ENCODE measurements at places on chromosomes 13 and 19. TPM values are rescaled to one million over a fixed set of nuclear protein-coding genes. Genes with fewer than 3 reads are reported as not detected.

DNA sequence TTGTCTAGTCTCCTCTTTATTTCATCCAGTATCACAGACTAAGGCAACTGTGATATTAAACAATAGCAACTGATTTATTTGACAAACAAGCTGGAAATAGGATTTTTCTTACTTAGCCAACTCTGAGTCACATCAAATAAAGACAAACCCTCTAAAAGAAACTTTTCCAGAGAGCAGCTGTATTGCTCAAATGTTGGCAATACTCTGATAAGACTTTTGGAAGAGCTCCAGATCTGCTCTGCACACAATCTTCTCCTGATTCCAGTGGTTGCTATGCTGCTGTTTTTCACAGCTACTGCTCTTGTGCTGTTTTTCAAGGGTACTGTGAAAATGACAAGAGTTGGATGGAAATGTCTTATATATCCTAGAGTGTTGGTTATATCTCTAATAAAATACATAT lies 1479.2 kb downstream of the SLITRK5 start:
- no peaks in the 10 kb centered on the region for H3K27me3 ChIP-seq
- DNase-seq: peak; percentile 77
- no peaks in the 10 kb centered on the region for H3K4me1 ChIP-seq
- no peaks in the 10 kb centered on the region for H3K36me3 ChIP-seq
- H3K4me3 ChIP-seq: no peak overlapping the region
- no peak overlapping the region for H3K27ac ChIP-seq

DNA sequence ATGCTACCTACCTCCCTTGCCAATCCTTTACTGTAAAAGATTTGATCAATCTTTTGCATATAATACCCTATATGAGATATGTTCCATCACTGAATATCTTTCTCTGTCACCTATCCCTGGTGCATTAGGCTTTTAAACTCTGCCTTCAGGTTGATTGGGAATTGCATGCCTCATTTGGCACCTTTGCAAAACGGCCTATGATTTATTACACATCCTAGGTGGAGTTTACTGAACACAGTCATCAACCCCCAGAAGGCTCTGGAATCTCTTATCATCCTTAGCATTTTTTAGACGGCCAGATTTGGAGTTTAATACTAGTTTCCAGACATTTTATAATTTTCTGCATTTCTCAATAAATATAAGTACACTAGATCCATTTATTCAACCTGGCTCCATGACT lies 448.4 kb upstream of the SLC10A2 start:
- H3K4me3 ChIP-seq: no peak overlapping the region
- no peaks in the 10 kb centered on the region for H3K27me3 ChIP-seq
- H3K27ac ChIP-seq: no peak overlapping the region
- DNase-seq: no peak
- no peaks in the 10 kb centered on the region for H3K36me3 ChIP-seq
- no peaks in the 10 kb centered on the region for H3K4me1 ChIP-seq

- DNase-seq: no peak
- no peak overlapping the region for H3K4me3 ChIP-seq
- peaks cover 3% of the 10 kb centered on the region for H3K27me3 ChIP-seq
- H3K27ac ChIP-seq: no peak overlapping the region
- no peaks in the 10 kb centered on the region for H3K36me3 ChIP-seq
Measured at GRCh38 chr19:56177564-56178243, 1.9 kb downstream of the GALP start.

Gene GPR183
- polyA plus RNA-seq: 0.03 TPM

DNA sequence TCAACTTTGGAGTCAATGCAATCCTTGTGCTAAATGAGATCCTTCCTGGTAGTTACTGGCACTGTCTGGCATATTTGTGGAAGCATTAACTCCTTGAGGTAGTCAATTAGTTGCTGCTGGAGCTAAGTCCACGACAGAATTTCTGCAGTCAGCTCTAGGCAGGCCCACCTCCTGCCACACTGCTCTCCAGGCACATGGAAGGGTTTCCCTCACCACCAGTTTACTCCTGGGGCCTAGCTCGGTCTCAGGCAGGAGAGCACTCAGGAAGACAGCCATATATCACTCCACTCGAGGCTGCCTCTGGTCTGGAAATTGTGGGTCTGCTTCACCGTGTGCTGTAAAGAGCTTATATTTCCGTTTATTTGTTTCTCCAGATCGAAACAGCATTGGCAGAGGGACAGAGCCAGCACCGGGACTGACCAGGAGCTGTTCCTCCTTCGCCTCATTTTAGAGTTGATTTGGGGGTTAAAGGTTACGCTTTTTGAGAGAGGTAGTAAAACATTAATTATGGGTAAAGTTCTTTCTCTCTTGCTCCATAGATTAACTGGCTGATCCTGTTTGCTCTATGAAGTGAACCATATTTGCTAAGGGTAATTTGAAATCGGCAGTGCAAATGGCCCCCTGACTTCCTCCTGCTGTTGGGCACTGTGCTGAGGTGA lies 20.6 kb upstream of the GTF3A start:
- DNase-seq: no peak
- no peaks in the 10 kb centered on the region for H3K36me3 ChIP-seq
- no peak overlapping the region for H3K27ac ChIP-seq
- H3K4me1 ChIP-seq: no peaks in the 10 kb centered on the region
- H3K4me3 ChIP-seq: no peak overlapping the region
- peaks cover 6% of the 10 kb centered on the region for H3K27me3 ChIP-seq

Gene LILRA5
- not detected for polyA plus RNA-seq

DNA sequence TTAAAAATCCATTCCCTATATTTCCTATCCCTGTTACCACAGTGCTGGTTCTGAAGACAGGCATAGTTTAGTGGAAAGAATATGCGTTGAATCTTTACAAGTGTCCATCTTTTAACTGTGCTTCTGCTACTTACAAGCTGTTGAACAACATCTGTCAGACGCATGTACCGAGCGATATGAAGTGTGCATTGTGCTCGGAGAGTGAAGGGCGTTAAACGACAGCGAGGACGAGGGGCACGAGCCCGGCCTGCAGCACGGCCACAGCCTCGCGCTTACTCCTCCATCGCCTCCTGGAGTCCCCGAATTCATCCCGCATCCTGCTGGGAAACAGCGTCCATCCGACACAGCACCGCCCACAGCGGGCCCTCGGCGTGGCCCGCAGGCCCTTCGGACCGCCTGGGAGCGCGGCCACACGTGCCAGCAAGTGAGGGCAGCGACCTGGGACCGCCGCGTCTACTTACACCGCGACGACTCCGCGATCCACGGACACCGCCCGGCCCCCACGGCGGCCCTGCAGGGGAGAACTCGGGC lies 514 bp downstream of the PCID2 start:
- H3K4me3 ChIP-seq: peak overlapping the region; percentile 99
- peak; percentile 61 for DNase-seq
- H3K4me1 ChIP-seq: peaks cover 9% of the 10 kb centered on the region
- peaks cover 7% of the 10 kb centered on the region for H3K36me3 ChIP-seq
- peak overlapping the region; percentile 98 for H3K27ac ChIP-seq

- no peaks in the 10 kb centered on the region for H3K27me3 ChIP-seq
- peaks cover under 1% of the 10 kb centered on the region for H3K36me3 ChIP-seq
- H3K27ac ChIP-seq: no peak overlapping the region
- no peak overlapping the region for H3K4me3 ChIP-seq
- peaks cover 43% of the 10 kb centered on the region for H3K4me1 ChIP-seq
Measured at GRCh38 chr19:45095496-45096413, 2.8 kb downstream of the PPP1R37 start.

- H3K36me3 ChIP-seq: no peaks in the 10 kb centered on the region
- no peak within 1 kb of the TSS for H3K27ac ChIP-seq
- no peak for DNase-seq
- H3K4me3 ChIP-seq: no peak within 1 kb of the TSS
- peaks cover 10% of the 10 kb centered on the region for H3K27me3 ChIP-seq
Measured at GRCh38 chr19:3868770-3869456, at the start of gene ZFR2. TSS of gene ZFR2 (minus strand) at chr19:3869038. CDS start at chr19:3869017, 21 bp downstream.
